ENCODE measurements at places on chromosomes 3 and 15. TPM values are rescaled to one million over a fixed set of nuclear protein-coding genes. Genes with fewer than 3 reads are reported as not detected.

The AMOTL2 gene
- total RNA-seq: 23.3 TPM

The PRR23A gene
- not detected for total RNA-seq

The CPA3 gene
- 1.0 TPM for total RNA-seq

DNA sequence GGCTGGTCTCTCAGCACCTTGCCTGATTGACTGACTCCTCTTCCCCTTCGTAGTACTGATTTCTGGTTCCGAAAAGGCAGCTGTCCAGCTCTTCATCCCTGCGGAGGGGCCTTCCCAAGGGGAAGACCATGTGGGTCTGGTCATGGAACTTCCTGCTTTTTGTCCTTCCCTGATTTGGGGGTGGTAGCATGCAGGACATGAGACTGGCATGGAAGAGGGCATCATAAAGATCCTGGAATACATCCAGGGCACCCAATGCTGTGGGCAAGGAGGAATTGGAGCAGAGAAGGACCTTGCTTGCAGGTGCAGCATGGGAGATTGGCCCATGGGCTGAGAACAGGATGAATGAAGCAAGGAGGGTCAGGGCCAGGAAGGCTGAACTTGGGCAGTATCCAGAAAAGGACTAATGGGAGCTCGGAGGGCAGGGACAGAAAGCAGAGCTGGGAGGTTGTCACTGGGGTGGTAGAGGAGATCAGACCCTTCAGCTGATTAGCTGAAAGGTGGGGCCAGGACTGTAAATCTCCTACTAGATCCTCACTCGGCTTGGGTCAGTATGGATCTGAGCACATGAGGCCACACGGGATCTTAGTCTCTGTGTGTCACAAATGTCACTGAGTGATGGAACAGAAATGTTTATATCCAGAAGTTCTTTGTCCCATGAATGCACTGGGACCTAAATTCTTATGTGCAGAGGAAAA, 59.5 kb downstream of the AMOTL2 start:
- H3K36me3 ChIP-seq: no peaks in the 10 kb centered on the region
- no peak overlapping the region for H3K4me3 ChIP-seq
- peaks cover 46% of the 10 kb centered on the region for H3K4me1 ChIP-seq
- DNase-seq: no peak
- H3K27ac ChIP-seq: peak overlapping the region; percentile 74
- H3K27me3 ChIP-seq: no peaks in the 10 kb centered on the region

GRCh38 chr15:95709959-95710695, 620.4 kb upstream of the NR2F2 start:
- no peaks in the 10 kb centered on the region for H3K27me3 ChIP-seq
- H3K4me3 ChIP-seq: no peak overlapping the region
- no peaks in the 10 kb centered on the region for H3K36me3 ChIP-seq
- no peaks in the 10 kb centered on the region for H3K4me1 ChIP-seq
- no peak for DNase-seq
